Non-pigmented ciliary epithelial cell (primary cell): ENCODE measurements at places on chromosomes 12 and 14.

DNA sequence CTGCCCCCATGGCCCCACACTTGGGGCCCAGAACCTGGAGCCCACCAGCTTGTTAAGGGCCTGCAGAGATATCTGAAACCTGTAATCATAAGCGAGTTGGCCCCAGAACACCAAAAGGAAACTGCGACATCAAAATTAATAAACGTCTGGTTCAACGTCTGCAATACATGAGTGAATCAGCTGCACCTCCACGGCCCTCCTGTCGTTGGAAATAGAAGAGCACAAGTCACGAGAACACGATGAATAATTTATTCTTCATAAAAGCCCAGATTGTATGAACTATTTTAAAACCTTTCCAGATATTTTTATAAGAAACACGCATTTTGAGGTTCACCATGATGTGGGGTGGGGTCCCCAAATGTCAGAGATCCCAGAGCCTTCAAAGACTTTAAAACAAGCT, 9.7 kb upstream of the CMKLR1 start:
- DNase-seq: no peak

DNA sequence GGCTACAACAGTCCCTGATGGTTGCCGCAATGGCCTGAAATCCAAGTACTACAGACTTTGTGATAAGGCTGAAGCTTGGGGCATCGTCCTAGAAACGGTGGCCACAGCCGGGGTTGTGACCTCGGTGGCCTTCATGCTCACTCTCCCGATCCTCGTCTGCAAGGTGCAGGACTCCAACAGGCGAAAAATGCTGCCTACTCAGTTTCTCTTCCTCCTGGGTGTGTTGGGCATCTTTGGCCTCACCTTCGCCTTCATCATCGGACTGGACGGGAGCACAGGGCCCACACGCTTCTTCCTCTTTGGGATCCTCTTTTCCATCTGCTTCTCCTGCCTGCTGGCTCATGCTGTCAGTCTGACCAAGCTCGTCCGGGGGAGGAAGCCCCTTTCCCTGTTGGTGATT, 16.9 kb downstream of the GPRC5A start:
- no peak for DNase-seq

- DNase-seq: no peak
Measured at GRCh38 chr14:29741909-29742401, 185.7 kb downstream of the PRKD1 start.

DNA sequence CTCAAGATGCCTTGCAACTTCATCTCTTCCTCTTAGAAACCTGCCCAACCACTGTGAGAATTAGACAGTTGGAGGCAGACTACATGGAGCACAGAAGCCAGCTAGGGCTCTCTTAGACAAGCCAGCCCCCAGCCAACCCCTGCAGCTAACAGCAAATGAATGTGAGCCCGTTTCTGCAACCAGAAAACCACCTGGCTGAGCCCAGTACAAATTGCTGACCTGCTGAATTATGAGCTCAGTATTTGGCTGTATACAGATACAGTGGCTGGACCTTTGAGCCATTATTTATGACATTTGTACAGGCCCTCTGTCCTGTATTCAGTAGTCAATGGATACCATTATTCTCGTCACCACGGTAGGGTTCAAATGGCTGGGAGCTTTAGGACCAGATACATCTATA, 112.9 kb downstream of the TBX5 start:
- no peak for DNase-seq

DNA sequence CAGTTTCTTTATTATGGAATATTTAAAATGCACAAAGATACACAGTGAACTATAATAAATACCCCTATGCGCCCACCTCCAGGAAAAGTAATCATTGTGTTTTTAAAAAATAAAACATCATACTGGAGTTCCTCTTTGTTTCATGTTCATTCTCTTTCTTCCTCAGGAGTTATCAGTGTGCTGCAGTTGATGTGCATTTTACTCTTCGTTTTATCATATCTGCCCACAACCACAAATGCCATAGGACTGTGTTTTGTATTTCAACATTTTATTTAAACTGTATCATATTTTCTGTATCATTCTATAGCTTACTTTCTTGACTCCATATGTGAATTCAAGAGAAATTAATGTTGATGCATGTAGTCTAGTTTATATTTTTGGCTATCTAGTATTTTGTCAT, 53.9 kb downstream of the TSHR start:
- no peak for DNase-seq

- no peak for DNase-seq
Measured at GRCh38 chr12:41333974-41334373, 145.9 kb downstream of the PDZRN4 start.

GRCh38 chr12:55899082-55899481, 28.6 kb downstream of the PYM1 start:
- peak; percentile 45 for DNase-seq

- no peak for DNase-seq
Measured at GRCh38 chr12:55704824-55705718, 2.6 kb downstream of the ITGA7 start.

GRCh38 chr12:13193505-13194231, 2.9 kb upstream of the EMP1 start:
- DNase-seq: no peak

DNA sequence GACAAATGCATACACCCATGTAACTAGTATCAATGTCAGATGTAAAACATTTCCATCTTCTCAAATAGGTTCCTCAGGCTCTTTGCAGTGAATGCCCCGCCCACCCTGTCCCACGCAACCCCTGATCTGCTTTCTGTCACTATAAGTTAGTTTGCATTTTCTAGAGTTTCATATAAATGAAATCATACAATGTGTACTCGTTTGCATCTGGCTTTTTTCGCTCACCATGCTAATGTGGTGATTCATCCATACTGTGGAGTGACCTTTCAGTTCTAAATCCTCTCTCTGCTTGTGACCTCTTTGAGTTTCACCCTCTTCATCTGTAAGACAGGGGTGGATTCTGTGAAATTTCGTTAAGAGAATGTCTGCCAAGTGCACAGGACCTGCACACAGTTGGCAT, 30.6 kb upstream of the MSI1 start:
- peak; percentile 48 for DNase-seq

DNA sequence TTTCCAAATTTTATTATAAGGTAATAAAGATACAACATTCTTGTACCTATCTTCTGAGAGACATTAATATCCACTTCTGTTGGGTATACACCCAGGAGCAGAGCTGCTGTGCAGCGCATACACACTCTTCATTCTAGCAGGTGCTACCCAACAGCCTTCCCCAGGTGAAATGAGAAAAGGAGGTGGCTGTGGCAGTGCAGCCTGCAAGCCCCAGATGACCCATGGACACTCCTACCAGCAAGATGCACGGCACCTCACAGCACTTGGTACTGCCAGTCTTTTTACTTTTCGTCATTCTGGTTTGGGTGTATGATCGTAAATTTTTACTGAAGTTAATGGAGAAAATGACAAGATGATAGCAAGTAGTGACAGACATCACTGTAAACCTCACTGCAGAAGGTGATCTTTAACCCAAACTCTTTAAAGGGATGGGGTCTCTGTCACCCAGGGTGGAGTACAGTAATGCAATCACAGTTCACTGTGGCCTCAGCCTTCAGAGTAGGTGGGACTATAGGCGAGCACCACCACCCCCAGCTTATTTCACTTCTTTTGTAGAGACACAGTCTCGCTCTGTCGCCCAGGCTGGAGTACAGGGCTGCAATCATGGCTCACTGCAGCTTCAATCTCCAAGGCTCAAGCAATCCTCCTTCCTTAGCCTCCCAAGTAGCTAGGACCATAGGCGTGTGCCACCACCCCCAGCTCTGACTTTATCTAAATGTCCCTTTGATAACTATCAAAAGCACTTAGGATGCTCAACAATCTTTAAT, 26.5 kb downstream of the VPS37B start:
- DNase-seq: no peak

- DNase-seq: no peak
Measured at GRCh38 chr12:104667139-104667538, 210.4 kb downstream of the CHST11 start.

- no peak for DNase-seq
Measured at GRCh38 chr12:28704477-28705169, 444.5 kb upstream of the FAR2 start.

DNA sequence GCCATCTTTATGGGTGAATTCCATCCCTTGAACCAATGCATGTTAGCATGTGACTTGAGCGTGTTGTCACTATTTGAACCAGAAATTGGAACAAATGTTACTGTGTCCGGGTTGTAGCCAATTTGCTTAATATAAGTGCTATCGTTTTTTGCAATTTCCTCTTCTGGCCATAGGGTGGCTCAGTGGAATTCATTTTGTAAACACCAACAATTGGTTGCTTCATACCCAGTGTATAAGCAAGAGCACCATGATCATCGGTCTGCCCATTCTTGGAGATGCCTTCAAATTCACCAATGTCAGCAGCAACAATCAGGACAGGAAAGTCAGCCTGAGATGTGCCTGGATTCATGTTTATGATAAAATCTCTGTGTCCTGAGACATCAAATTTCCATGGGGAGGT, 5.0 kb upstream of the NEDD1 start:
- no peak for DNase-seq

GRCh38 chr12:47270782-47271664, 191.3 kb upstream of the AMIGO2 start:
- DNase-seq: peak; percentile 74

DNA sequence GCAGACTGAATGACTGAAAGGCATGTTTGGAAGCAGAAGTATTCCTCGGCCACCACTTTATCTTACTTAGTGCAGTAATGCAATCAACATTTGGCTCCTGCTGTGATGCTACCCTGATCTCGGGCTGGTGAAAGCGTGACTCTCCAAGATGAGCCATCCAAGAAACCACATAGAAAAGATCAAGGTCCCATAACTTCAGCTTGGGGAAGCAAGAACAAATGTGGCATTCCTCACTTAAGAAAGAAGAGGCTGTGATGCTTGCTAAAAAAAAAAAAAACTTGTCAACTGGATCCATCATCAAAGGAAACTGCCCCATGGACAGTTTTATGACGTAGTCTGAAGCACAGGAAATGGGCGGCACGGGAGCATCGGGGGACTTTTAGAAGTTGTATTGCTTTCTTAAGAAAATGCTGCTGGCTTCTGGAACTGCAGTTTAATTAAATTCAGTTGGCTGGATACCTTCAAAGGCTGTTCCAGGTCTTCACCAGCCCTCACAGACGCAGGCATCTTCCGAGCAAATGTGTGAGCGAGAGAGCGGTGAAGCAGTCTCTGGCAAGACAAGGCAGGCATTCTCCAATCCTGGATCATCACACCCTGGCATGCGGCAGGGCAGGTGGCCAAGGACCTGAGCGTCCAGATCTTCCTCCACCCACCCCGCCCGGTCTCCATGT, 38.2 kb upstream of the MAP1LC3B2 start:
- no peak for DNase-seq

- DNase-seq: no peak
Measured at GRCh38 chr12:14400599-14400998, 35.1 kb downstream of the ATF7IP start.

GRCh38 chr12:31470459-31470858, 120.5 kb downstream of the DENND5B start:
- no peak for DNase-seq

DNA sequence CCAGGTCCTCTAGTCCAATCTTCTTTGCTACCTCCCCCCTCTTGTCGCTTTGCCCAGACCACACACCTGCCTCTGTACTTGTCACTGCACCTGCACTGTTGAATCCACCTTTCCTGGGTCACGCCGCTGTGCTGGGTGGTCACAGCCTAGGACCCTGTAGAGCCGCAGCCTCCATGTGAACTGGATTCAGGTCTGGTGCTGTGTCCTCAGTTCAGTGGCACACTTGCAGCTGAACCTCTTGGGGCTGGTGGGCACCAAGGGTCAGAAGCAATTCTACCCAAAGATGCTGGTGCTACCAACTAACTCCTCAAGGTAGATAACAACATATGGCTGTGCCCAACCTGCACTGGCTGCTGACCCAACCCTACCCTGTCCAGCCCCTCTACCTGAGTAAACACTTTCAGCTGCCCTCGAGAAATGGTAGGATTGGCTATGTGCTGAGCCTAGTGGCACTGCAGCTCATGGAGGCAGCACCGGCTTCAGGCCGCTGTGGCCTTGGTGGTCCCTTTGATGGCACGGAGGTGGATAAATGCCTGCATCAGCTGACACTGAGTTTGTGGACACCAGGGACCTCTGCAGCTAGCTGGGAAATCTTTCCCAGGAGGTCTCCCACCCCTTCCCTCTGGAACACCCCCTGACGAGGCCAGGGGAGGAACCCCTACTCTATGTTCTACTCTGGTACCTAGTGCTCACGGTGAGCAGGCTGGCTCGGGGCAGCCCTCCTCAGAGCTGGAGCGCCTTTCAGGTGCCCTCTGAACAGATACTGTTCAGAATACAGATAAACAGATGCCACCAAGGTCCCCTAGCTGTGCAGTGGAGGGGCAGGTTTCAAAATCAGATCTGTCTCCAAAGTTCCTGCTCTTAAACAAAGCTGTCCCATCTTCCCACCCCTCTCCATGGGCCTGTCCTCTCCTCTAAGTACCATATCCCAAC, 14.3 kb downstream of the AGAP2 start:
- DNase-seq: no peak

DNA sequence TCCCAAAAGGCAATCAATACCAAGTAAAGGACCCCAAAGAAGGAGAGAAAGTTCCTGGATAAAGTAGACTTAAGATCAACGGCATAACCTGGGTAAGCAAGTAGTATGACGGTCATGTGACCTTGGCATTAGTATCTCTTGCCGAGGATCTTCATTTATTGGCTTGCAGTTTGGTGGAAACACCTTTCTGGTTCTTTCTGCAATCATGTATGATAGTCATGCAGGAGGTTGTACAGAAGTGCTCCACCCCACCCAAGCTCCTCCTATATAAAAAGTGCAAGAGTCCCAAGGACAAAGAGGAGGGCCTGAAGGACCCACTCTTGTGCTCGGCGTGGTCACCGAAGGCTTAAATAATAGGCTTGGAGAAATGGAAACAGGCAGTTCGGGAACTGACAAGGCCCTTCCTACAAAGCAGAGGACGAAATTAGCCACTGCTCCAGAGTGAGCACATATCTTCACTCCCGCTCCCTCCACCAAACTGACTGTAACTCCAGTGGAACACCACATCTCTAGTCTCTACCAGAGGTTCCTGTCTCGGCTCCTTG, 750 bp downstream of the CS start:
- no peak for DNase-seq

DNA sequence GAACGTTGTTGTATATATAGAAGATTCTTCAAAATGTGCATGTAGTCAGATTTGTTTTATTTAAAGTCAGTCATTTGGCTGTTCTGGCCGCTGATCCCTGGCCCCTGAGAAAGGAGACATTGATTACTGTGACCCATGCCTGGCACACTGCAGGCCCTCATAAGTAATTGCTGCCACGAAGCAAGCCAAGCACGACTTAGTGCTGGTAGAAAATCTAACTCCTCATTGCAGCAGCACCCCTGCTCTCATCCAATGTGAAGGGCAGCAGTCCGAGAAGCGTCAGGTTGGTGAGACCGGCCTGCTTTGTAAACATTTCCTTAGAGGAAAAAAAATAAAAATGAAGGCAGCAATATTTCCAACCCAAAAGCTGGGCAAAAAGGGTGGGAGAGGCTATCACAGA, 22.8 kb upstream of the TMTC2 start:
- DNase-seq: no peak

- peak; percentile 65 for DNase-seq
Measured at GRCh38 chr12:123141615-123142517, 9.0 kb downstream of the PITPNM2 start.
